Activated T-cell treated with anti-CD3 and anti-CD28 coated beads, Interleukin-2, amount 50 U/mL, for 72 hours (primary cell): ENCODE measurements at places on chromosomes 12 and 14.

GRCh38 chr14:38959021-38959420 lies 144.0 kb downstream of the SEC23A start:
- no peaks in the 10 kb centered on the region for H3K36me3 ChIP-seq
- H3K4me3 ChIP-seq = no peak overlapping the region
- DNase-seq = no peak
- no peak overlapping the region for H3K27ac ChIP-seq
- no peaks in the 10 kb centered on the region for H3K27me3 ChIP-seq

- H3K27ac ChIP-seq = no peak overlapping the region
- no peaks in the 10 kb centered on the region for H3K36me3 ChIP-seq
- H3K4me3 ChIP-seq = no peak overlapping the region
- H3K4me1 ChIP-seq = no peaks in the 10 kb centered on the region
- DNase-seq = no peak
These were observed 126.8 kb downstream of the TMTC1 start for GRCh38 chr12:29656762-29657538.

DNA sequence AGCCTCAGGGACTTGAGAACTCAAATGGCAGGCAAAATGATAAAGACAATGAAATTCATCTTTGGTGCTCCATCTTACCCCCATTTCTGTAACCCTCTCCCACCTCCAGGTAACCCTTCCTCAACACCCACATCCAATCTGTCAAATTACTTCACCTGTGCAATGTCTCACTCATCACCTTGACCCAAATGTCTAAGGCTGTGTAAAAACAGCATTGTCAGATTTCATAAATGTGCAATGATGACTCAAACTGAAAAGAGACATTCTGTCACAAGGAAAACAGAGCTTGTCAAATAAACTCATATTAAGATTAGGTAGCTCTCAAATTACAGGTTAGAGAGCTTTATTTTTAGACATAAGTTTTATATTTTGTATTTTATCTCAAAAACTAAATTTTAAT lies 19.9 kb upstream of the COCH start:
- H3K27me3 ChIP-seq = peaks cover 62% of the 10 kb centered on the region
- no peak overlapping the region for H3K4me3 ChIP-seq
- peaks cover 27% of the 10 kb centered on the region for H3K4me1 ChIP-seq
- peak; percentile 7 for DNase-seq
- H3K36me3 ChIP-seq = no peaks in the 10 kb centered on the region
- H3K27ac ChIP-seq = no peak overlapping the region

DNA sequence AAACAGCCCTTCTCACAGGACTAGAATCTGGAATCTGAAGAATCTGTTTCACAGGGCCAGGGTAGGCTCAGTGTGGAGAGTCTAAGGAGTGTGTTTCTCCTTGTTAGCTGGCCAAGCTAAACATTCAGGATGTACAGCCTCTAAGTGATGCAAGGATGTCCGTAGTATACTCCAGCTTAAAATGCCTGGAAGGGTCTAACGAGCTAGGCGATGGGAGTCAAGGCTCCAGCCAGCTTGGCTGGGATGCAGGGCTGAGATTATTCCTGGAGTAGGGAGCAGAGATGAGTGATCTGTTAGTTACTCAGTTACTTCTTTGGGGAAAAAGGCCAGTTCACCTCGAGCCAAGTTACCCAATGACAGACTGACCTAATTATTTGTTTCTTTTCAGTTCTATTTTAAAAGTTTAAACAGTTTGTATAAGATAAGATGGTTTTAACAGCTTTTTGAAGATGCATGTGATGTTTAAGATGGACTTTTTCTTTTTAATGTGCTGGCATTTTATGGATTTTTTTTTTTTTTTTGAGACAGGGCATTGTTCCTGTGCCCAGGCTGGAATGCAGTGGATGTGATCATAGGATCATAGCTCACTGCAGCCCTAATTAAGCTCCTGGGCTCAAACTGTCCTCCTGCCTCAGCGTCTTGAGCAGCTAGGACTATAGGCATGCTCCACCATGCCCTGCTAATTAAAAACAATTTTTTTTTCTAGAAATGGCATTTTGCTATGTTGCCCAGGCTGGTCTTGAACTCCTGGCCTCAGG lies 41.1 kb downstream of the SYNE2 start:
- peak overlapping the region; percentile 42 for H3K27ac ChIP-seq
- H3K4me1 ChIP-seq = peaks cover 7% of the 10 kb centered on the region
- H3K4me3 ChIP-seq = no peak overlapping the region
- DNase-seq = no peak
- H3K36me3 ChIP-seq = no peaks in the 10 kb centered on the region
- H3K27me3 ChIP-seq = no peaks in the 10 kb centered on the region

DNA sequence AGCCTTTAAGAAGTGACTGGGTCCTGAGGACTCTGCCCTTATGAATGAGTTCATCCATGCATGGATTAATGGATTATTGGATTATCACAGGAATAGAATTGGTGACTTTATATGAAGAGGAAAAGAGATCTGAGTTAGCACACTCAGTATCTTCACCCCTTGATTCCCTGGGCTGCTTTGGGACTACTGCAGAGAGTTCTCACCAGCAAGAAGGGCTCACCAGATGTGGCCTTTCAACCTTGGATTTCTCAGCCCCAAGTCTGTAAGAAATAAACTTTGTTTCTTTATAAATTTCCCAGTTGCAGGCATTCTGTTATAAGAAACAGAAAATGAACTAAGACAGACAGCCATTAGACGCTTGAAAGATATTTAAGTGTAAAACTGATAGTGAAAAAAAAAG lies 509.2 kb downstream of the FLRT2 start:
- no peaks in the 10 kb centered on the region for H3K4me1 ChIP-seq
- peaks cover 1% of the 10 kb centered on the region for H3K36me3 ChIP-seq
- H3K27ac ChIP-seq = no peak overlapping the region
- no peak for DNase-seq

DNA sequence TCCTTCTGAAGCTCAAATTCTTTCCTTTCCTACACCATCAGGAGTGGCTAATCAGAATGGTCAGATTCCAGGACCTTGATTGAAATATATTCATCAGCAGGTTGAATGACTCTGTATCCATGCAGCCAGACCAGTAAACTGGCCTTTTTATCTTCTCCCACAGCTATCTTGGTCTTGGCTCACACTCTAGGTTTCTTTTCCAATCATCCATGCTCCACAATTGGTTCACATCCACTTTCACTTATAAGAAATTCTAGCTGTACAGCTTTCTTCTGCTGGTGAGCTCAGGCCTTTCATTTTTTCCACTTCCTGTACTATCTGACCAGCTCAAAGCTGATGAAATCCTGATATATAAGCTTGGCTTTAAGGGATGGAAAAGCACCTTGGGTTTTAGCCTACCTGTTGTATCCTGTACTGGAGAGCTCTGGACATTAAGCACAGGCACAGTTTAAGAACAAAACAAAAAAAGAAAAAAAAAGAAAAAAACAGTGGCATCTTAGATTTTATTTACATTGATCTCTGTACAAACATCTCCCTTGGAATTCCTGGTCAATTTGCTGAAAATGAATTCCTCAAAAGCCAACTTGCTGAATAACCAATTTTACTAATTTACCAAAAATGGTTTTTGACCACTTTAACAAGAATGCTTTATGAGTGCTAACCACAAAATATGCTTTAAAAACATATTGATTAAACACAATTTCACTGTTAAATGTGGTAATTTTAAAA lies 91.6 kb upstream of the PAWR start:
- peaks cover 2% of the 10 kb centered on the region for H3K36me3 ChIP-seq
- DNase-seq = no peak
- no peaks in the 10 kb centered on the region for H3K4me1 ChIP-seq
- peak overlapping the region; percentile 12 for H3K27ac ChIP-seq
- no peaks in the 10 kb centered on the region for H3K27me3 ChIP-seq
- H3K4me3 ChIP-seq = no peak overlapping the region

GRCh38 chr12:132404951-132405741 lies 75.8 kb upstream of the GALNT9 start:
- H3K36me3 ChIP-seq = no peaks in the 10 kb centered on the region
- H3K27me3 ChIP-seq = peaks cover 18% of the 10 kb centered on the region
- H3K4me3 ChIP-seq = no peak overlapping the region
- H3K4me1 ChIP-seq = no peaks in the 10 kb centered on the region
- no peak for DNase-seq
- no peak overlapping the region for H3K27ac ChIP-seq

- no peak for DNase-seq
- H3K27me3 ChIP-seq = no peaks in the 10 kb centered on the region
- no peaks in the 10 kb centered on the region for H3K4me1 ChIP-seq
- no peaks in the 10 kb centered on the region for H3K36me3 ChIP-seq
- no peak overlapping the region for H3K27ac ChIP-seq
- no peak overlapping the region for H3K4me3 ChIP-seq
These were observed 45.5 kb downstream of the ZNF664 start for GRCh38 chr12:124018539-124018938.

DNA sequence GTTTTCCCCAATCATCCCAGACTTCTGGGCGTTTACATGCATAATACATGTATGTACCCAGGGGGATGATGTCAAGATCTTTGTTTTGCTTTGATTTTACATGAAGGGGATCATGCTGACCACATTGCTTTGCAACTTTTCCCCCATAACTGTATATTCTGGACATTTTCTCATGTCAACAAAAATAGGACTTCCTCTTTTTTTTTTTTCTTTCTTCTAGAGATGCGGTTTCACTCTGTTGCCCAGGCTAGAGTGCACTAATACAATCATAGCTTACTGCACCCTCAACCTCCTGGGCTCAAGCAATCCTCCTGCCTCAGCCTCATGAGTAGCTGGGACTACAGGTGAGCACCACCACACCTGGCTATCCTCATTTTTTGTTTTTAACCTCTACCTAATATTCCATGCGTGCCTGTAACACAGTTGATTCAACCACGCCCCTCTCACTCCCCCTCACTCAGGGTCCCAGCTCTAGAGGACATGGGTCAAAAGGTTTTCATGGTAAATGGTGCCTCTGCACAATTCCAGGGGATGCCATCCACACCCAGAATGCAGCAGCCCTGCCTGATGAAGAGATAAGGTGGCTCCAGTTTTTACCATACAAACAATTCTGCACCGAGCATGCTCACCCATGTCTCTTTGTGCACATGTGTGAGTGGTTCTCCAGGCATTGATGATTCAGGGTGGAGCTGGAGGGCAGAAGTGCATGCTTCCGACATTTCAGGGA lies 32.0 kb upstream of the CIPC start:
- H3K27me3 ChIP-seq = peaks cover 11% of the 10 kb centered on the region
- H3K36me3 ChIP-seq = no peaks in the 10 kb centered on the region
- no peaks in the 10 kb centered on the region for H3K4me1 ChIP-seq

DNA sequence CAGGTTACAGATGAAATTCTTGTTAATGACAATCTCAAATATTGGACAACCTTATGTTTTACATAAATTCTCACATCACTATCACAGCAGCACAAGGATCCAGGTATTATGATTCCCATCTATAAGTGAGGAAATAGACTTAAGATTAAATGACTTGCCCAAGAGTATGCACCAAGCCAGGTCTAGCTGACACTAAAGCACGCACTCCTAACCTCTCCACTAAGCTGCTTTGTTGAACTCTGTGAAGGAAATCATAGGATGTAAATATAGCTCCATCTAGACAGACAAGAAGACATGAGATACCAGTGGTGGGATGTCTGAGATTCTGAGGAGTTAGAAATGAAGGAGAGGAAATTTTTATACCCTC lies 87.9 kb downstream of the PHLDA1 start:
- H3K4me3 ChIP-seq = peak overlapping the region; percentile 87
- no peaks in the 10 kb centered on the region for H3K27me3 ChIP-seq
- peaks cover 34% of the 10 kb centered on the region for H3K4me1 ChIP-seq
- no peak for DNase-seq
- peak overlapping the region; percentile 98 for H3K27ac ChIP-seq
- H3K36me3 ChIP-seq = peaks cover 4% of the 10 kb centered on the region

DNA sequence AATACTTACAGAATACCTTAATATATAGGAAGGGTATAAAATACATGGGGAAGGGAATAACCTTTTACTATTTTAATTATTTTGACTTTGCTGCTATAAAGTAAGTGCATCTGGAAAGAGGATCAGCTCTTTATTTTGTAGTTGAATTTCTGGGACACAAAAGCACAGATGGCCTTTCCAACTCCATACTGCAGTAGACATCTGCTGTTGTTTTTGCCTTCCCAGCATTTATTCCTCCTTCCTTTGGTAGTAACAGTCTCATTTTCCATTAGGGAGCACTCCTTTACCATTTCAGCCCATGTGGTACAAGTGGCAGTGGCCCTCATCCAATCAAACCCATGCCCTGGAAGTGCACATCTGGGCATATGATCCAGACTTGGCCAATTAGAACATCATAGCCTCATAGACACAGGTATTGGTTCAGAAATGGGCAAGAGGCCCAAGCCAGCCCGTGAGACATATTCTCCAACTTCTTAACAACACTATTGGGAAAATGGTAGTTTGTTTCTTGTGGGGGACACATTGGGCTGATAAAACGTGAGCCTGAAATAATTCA lies 64.8 kb upstream of the YARS2 start:
- DNase-seq = no peak
- no peak overlapping the region for H3K4me3 ChIP-seq
- no peaks in the 10 kb centered on the region for H3K36me3 ChIP-seq
- no peaks in the 10 kb centered on the region for H3K4me1 ChIP-seq

DNA sequence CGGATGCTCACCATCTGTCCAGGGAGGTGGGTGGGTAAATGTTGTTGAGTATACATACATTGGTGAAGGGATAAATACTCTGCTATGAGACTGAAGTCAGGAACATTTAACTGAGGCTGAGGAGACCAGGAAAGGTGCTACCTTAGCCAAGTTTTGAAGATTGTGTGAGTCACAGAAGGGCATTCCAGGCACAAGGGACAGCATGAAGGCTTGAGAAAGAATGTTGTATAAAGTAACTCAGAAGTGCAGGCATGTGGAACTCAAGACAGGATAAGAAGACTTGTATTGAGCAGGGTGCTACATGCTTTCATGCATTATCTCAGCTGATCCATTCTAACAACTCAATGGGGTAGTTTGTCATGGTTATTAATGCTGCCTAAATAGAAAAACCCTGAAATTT lies 112.7 kb downstream of the IPO8 start:
- no peak overlapping the region for H3K27ac ChIP-seq
- H3K4me1 ChIP-seq = no peaks in the 10 kb centered on the region
- no peaks in the 10 kb centered on the region for H3K36me3 ChIP-seq
- no peak for DNase-seq
- no peak overlapping the region for H3K4me3 ChIP-seq

DNA sequence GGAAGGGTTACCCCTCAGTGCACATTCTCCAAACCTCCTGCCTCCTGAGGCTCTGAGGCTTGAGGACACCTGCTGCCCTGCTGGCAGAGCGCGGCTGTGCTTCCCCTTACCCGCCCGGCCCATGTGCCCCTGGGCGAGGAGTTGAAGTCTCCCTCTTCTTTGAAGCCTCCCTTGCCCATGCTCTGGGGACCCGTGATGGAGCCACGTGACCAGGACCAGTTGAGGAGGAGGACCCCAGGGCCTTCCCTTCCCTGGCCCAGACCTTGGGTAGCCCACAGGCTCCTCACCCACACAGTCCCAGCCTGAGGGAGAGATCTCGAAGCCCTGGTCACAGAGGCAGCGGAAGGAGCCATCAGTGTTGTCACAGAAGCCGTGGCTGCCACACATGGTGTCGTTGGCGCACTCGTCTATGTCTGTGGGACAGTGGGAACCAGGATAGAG lies 12.9 kb downstream of the ISCA2 start:
- no peaks in the 10 kb centered on the region for H3K4me1 ChIP-seq
- H3K27me3 ChIP-seq = no peaks in the 10 kb centered on the region
- no peak overlapping the region for H3K27ac ChIP-seq
- no peak for DNase-seq

- no peak for DNase-seq
- H3K4me1 ChIP-seq = no peaks in the 10 kb centered on the region
- no peak overlapping the region for H3K4me3 ChIP-seq
- no peak overlapping the region for H3K27ac ChIP-seq
- H3K27me3 ChIP-seq = no peaks in the 10 kb centered on the region
These were observed 57.6 kb upstream of the STRN3 start for GRCh38 chr14:31083781-31084180.

GRCh38 chr12:76738824-76739579 lies 24.9 kb upstream of the ZDHHC17 start:
- no peak overlapping the region for H3K4me3 ChIP-seq
- peaks cover 10% of the 10 kb centered on the region for H3K36me3 ChIP-seq
- peaks cover 10% of the 10 kb centered on the region for H3K27me3 ChIP-seq
- no peak for DNase-seq
